ENCODE measurements at places on chromosomes 13 and 19.

DNA sequence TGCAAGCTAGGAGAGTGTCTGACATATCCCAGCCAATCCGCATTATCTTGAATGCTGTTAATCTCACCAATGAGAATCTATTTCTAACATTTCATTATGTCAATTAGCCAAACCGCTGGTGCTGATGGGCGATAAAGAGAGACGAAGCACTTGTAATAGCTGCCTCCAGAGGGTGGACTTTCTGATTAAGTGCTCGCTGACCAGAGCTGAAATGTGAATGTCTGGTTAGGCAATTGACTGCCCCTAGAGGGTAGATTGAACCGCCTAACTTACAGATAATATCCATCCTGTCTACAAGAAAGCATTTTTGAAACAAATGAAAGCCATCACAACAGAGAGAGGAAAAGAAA, 552 bp upstream of the GRWD1 start:
- no peak for DNase-seq

DNA sequence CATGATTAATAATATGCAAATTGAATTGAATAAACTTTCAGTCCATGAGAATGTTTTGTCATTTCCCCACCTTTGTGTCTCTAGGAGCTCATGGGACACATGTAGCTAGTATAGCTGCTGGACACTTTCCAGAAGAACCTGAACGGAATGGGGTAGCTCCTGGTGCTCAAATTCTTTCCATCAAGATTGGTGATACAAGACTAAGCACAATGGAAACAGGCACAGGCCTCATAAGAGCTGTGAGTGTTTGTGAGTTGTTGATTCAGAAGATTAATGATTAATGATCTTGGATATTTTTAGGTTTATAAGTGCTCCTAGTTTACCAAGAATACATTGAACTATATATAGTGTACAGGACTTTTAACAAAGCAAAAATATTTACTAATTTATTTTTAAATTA, 30.1 kb downstream of the TPP2 start:
- DNase-seq: no peak

GRCh38 chr19:13172346-13173138, 22.3 kb downstream of the IER2 start:
- peak; percentile 69 for DNase-seq

DNA sequence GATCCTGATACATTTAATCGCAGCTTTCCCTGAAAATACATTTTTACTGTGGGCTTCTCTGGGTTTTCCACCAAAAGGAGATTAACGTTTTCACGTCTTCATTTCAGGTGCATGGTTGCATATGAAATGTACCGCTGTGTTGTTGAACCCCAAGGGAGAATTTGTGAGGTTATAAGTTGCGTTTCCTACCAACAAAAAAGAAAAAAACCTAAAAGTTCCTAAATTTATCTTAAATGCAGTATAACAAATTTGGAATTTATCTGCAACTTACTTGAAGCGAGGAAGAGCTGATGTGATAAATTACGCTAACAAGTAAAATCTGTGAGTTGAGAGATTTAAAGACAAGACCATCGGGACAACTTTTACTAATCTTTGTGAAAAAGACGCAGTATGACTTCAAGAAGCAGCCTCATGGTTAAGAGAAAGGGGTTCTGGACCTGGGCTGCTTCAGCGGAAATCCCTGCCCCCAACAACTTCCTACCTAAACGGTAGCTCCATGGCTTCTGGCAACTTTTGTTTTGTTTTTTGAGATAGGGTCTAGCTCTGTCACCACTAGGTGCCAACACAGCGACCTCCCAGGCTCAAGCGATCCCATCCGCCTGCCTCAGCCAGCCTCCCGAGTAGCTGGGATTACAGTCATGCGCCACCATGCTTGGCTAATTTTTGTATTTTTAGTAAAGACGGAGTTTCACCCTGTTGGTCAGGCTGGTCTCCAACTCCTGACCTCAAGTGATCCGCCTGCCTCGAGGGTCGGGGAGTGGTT, 958 bp upstream of the OBI1 start:
- DNase-seq: no peak

- no peak for DNase-seq
Observed at GRCh38 chr13:42478531-42479156, 95.3 kb upstream of the TNFSF11 start.

GRCh38 chr13:98821372-98822224, 69.1 kb upstream of the SLC15A1 start:
- DNase-seq: no peak

GRCh38 chr19:35370722-35371121, at the start of gene GPR42:
GPR42 (plus strand) TSS chr19:35371068; CDS start chr19:35371360, 292 bp downstream.
- DNase-seq: no peak

DNA sequence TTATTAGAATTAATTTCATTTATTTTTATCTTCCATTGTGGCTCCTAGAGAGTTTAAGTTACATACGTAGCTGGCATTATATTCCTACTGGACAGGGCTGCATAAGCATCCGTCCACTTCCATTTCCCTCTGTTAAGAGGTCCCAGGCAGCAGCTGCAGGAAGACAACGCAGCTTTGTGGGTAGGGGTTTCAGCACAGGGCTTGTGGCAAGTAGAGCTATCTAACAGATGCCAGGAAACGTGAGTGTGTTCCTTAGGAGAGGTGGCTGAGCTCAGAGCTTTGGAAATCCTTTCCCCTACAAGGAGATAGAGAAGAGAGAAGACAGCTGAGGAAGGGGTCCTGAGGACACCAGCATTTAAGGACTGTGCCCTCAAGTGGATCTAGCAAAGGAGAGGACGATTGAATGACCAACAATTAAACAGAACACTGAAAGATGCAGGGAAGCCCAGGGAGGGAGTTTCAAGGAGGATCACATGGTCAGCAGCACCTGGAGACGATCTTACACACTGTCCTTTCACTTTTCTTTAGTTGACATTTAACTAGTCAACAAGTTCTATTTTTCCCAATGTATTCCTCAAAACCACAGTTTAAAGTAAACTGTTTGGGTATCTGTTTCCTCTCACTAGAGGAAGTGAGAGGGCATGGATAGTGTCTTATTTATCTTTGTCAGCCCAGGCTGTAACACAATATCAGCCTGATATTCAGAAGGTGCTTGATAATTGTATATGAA, 2.3 kb upstream of the N4BP2L1 start:
- DNase-seq: no peak

- DNase-seq: no peak
Observed at GRCh38 chr13:41471785-41472184, 14.4 kb downstream of the RGCC start.

DNA sequence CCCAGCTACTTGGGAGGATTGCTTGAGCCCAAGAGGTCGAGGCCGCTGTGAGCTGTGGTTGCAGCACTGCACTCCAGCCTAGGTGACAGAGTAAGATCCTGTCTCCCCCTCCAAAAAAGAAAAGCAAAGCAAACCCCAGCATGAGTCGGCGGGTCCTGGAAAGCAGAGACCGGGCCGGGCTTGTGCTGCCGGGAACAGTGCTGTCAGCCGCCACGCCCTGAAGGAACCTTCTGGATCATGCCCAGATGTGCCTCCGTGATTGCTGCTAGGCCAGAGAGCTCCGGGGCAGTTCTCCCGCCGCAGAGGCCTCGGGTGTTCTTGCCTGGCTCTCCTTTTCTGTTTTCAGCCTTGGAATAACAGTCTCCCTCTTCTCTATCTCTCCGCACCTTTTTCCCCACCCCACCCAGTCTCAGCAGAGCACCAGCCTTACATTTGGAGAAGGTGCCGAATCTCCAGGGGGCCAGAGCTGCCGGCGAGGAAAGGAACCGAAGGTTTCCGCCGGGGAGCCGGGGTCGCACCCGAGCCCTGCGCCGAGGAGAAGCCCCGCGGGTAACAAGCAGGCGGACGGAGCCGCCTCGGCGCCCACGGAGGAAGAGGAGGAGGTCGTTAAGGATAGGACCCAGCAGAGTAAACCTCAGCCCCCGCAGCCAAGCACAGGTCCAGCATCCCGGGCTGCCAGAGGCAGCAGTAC, 181.9 kb downstream of the STK24 start:
- no peak for DNase-seq

DNA sequence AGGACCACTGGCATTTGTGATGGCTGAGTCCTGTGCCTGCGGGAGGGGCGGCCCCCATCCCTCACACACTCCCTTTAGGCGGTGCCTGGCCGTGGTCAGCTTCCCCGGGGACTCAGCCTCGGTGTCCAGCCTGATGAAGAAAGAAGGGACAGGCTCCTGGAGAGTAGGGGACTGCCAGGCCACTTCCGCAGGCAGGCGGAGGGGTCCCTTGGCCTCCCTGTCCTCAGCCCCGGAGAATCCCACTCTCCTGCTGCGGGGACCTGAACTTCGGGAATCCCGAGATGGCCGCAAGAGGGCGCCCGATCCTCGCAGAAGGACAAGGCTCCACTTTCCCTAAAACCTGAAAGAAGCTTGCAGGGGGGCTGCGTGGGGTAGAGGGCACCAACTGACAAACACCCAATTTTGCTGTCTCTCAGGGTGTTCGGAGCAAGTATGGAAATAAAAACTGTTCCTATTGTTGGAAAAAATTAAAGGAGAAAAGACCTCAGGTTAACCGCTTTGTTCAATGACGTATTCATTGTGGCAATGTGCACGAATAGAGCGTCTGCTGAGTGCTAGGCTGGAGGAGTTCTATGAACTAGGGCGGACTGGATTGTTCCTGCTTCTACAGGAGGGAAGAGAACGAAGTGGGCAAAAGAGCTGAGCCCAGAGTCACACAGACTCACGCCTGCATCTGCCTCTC, 297.3 kb downstream of the ZNF536 start:
- DNase-seq: no peak

DNA sequence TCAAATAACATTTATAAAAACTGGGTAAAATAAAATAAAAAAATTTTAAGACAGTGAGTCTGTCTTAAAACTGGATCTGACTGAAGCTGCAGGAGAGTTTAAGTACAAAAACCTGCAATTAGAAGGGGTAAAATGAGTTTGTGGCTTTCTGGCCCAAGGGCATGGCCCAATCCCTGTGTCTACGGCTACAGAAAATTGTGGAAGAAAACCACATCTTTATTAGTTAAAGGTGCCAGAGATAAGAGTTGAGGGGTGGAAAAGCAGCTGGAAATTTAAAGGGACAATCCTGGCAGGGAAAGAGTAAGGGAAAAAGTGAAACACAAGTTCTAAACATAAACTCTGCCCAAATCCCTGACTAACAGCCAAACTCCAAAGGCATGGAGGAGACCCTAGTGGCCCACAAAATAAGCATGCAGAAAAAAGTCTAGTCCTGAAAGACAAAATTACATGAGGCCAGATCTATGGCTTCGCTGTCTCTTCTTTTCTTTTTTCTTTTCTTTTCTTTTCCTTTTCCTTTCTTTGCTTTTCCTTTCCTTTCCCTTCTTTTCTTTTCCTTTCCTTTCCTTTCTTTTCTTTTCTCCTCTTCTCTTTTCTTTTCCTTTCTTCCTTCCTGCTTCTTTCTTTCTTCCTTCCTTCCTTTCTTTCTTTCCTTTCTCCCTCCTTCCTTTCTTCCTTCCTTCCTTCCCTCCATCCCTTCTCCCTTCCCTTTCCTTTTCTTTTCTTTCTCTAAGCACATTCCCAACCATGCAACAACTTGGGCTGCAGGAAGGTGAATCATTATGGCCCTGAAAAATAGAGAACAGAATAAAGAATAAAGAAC, 23.5 kb upstream of the DLEU7 start:
- no peak for DNase-seq

- no peak for DNase-seq
Observed at GRCh38 chr13:44172281-44172810, 201.3 kb upstream of the SERP2 start.

DNA sequence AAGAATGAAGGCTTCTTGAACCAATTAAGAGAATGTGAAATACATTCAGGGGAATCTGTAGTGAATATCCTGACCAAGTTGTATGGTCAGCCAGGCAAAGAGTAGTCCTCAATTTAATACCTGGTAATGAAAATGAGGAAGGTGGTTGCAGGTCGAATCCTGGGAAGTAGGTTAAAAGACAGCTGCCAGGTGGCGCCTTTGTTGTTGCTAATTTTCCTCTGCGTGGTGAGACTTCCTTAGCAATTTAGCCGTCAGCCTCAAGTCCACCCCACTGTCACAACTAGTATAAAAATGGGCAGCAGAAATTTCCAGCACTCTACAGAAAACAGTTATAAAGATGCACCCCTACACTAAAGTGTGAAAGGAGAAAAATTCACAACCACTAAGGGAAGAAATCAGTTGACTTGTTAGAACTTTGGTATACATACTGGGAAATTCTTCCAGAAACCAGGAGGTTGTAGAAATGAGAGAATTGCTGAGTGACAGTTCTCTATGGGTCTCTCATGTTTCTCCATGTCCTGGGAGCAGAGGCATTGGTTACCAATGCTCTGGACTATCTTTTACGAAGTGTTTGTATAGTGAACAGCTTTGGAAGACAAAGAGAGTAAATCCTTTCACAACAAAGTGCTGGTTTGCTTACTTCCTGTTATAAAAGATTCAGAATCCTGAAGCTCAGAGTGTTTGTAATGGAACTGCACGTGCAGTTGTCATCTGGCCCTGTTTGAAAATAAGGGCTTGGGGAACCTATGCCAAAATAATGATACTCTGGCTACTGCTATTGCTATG, 235.9 kb downstream of the NHLRC3 start:
- no peak for DNase-seq

GRCh38 chr13:101455863-101456262, 3.4 kb downstream of the ITGBL1 start:
- peak; percentile 99 for DNase-seq

- no peak for DNase-seq
Observed at GRCh38 chr19:8069096-8069973, 16.8 kb downstream of the CCL25 start.

GRCh38 chr19:33447336-33448158, 74.0 kb downstream of the CEBPG start:
- no peak for DNase-seq

- no peak for DNase-seq
Observed at GRCh38 chr19:5925830-5926427, 11.9 kb downstream of the CAPS start.

DNA sequence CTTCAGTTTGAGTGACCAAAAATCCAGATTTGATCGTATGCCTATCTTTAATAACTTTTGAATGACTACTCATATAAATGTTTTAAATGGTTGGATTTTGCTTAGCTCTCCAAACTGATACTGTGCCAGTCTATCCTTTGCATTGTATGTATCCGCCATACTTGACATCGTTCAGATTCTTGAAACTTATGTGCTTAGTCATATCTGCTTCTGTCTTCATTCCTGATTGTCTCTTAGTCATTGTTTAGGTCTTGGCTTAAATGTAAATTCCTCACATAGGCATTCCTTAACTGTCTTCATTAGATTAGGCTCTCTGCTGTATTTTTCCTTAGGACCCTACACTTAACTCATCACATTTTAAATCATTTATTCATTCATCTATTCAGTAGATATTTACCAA, 126.0 kb downstream of the PCCA start:
- DNase-seq: peak; percentile 80

Data from SW 1271 (cell line).